Type B pancreatic cell (in vitro differentiated cells): ENCODE measurements at places on chromosomes 2 and 18. TPM values are rescaled to one million over a fixed set of nuclear protein-coding genes. Genes with fewer than 3 reads are reported as not detected.
A peak's percentile ranks its signal among the peaks of the same experiment; 100 is the strongest.

Gene PDK1
- total RNA-seq = 10.5 and 11.5 TPM in 2 replicates

GRCh38 chr18:9017167-9017904 is 85.2 kb upstream of the NDUFV2 start:
- no peak overlapping the region for H3K4me3 ChIP-seq
- H3K36me3 ChIP-seq = peaks cover 3% of the 10 kb centered on the region
- no peak for DNase-seq
- no peaks in the 10 kb centered on the region for H3K27me3 ChIP-seq
- H3K4me1 ChIP-seq = peaks cover 2% of the 10 kb centered on the region

- H3K4me3 ChIP-seq = peak overlapping the region; percentile 96
- no peak for DNase-seq
Observed at GRCh38 chr2:66439812-66440542, 5.1 kb downstream of the MEIS1 start.

Gene PIAS2
- 23.9 and 37.6 TPM in 2 replicates for total RNA-seq

Gene DCDC2C
- not detected in 2 replicates for total RNA-seq

GRCh38 chr2:209426432-209426831 is 2.6 kb downstream of the MAP2 start:
- peaks cover 17% of the 10 kb centered on the region for H3K27me3 ChIP-seq
- H3K36me3 ChIP-seq = no peaks in the 10 kb centered on the region

Gene SP140L
- 6.6 and 13.7 TPM in 2 replicates for total RNA-seq

DNA sequence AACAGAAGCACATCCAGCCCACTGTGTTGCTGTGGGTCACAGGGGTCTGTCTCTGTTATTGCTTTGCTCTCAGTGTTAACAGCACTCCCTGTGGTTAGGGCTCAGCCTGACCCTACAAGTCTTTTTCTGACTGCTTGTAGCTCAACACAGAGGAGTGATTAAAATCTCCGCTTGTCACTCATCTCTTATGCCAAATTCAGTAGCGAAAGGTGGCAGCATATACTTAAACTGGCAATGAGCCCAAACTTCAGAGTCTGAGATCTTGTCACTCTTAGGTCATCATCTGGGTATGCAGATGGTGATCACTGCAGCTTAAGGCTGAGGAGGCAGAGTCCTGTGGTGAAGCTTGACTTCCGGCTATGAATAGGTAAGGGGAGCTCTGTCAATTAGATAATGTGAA is 63.3 kb upstream of the CSRNP3 start:
- no peak overlapping the region for H3K4me3 ChIP-seq
- H3K36me3 ChIP-seq = no peaks in the 10 kb centered on the region
- H3K27me3 ChIP-seq = no peaks in the 10 kb centered on the region
- no peak overlapping the region for H3K27ac ChIP-seq

Gene PCGF1
- total RNA-seq = 30.1 and 32.8 TPM in 2 replicates

Gene MRPL30
- total RNA-seq = 25.1 and 38.4 TPM in 2 replicates

DNA sequence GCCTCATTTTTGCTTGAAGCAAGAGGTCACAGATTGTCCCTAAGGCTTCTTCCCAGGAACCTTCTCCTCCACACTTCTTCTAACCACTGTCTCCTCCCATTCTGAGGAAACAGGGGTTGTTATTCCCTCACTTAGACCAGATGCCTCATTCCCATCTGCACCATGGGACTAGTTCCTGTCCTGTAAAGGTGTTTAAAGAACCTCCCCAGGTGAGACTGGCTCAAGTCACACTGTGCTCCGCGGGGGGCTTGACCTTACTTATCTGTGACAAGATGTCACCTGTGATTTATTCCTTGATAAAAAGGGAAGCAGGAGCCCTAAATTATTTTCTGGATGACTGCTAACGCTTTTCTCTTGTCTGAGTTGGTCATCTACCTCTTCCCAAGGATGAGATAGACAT is 8.2 kb upstream of the CDH2 start:
- DNase-seq = no peak
- peaks cover 20% of the 10 kb centered on the region for H3K27me3 ChIP-seq
- H3K36me3 ChIP-seq = no peaks in the 10 kb centered on the region
- H3K4me3 ChIP-seq = no peak overlapping the region

Gene SKOR2
- total RNA-seq = 0.81 and 0.87 TPM in 2 replicates

- H3K36me3 ChIP-seq = no peaks in the 10 kb centered on the region
- no peak overlapping the region for H3K27ac ChIP-seq
- H3K4me1 ChIP-seq = no peaks in the 10 kb centered on the region
- H3K27me3 ChIP-seq = no peaks in the 10 kb centered on the region
- no peak for DNase-seq
Observed at GRCh38 chr18:68418881-68419280, 296.0 kb downstream of the TMX3 start.

DNA sequence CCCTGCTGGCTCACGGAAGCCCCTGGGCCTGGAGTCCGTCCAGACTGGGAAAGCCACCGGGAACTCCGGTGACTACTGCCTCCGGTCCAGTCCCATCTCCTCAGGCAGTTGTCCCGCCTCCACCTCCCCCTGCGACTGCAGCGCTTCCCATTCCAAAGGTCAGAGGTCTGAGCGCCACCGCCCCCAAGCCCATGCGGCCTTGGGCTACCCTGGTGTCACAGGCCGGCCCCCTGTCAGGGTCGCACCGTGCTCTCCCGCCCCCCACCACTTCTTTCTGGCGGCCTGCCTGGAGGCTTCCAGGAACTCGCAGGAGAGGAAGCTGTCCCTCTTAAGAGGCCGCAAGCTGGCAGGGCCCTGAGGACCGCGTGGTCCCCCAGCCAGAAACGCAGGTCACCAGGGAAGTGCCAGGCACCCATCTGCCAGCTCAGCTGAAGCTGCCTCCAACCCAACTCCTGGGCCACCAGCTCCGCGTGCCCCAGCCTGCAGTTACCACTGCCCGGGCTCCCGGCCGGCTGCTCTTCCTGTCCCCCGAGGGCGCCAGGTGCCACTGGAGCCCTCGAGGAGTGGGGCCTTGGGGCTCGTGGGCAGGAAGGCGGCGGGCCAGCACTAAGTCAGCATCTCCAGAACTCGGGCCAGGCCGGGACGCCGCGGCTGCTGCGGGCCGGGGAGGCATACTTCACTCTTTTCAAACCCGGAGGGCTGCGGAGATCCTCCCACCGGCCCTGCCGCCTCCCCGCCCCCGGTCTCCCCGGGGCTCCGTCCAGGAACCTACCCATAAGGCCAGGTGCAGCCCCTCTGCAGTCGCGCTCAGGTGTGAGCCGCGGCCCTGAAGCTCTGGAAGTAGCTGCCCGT is 83.3 kb upstream of the POMC start:
- peak overlapping the region; percentile 79 for H3K27ac ChIP-seq
- H3K36me3 ChIP-seq = peaks cover 41% of the 10 kb centered on the region
- H3K4me3 ChIP-seq = peak overlapping the region; percentile 91
- H3K27me3 ChIP-seq = no peaks in the 10 kb centered on the region

DNA sequence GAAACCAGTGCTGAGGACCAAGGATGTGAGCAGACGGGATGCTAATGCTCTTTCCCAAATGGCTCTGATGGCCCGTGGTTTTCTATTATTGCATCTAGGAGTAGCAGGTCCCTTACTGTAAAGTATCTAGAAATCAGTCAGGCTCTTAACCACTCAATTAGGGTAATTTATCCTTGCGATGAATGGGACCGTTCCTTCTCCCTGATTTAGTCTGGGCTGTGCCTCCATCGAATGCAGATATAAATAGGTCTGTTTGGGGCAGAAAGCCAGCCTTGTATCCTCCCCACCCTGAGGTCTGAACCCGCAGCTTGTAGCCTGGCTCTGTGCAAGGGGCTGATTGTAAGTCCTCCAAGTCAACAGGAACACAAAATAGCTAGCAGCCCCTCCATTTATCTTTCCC is 9.5 kb upstream of the SMARCAL1 start:
- peaks cover 33% of the 10 kb centered on the region for H3K27me3 ChIP-seq
- no peak overlapping the region for H3K4me3 ChIP-seq
- H3K36me3 ChIP-seq = no peaks in the 10 kb centered on the region
- no peaks in the 10 kb centered on the region for H3K4me1 ChIP-seq
- H3K27ac ChIP-seq = no peak overlapping the region
- no peak for DNase-seq

Gene FBLN7
- total RNA-seq = 4.2 and 9.5 TPM in 2 replicates

- H3K4me3 ChIP-seq = no peak overlapping the region
- no peak overlapping the region for H3K27ac ChIP-seq
- peaks cover 10% of the 10 kb centered on the region for H3K36me3 ChIP-seq
- peaks cover 30% of the 10 kb centered on the region for H3K4me1 ChIP-seq
- no peak for DNase-seq
Observed at GRCh38 chr2:221517696-221518151, 54.4 kb downstream of the EPHA4 start.

Gene CCDC74B
- total RNA-seq = 10.3 and 15.4 TPM in 2 replicates

DNA sequence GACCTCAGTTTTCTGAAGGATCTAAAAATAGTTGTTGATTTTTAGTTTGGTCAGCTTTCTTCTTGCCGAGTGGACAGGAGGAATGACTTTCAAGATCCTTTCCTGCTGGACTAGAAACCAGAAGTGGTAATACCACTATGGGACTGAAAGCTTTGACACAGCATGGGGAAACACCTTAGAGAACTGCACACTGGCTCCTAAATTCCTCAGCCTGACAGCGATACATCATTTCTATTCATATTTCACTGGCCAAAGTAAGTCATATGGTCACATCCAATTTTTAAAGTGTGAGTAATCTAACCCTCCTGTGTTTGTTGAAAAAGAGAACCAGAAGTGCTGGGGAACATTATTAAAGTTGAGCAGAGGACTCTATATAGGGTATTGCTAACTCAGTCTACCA is 244.7 kb upstream of the MMADHC start:
- H3K36me3 ChIP-seq = no peaks in the 10 kb centered on the region
- no peak for DNase-seq
- H3K4me1 ChIP-seq = peaks cover 13% of the 10 kb centered on the region
- H3K4me3 ChIP-seq = no peak overlapping the region

GRCh38 chr2:138964418-138964817 is 184.2 kb upstream of the NXPH2 start:
- no peaks in the 10 kb centered on the region for H3K27me3 ChIP-seq
- no peaks in the 10 kb centered on the region for H3K36me3 ChIP-seq
- no peaks in the 10 kb centered on the region for H3K4me1 ChIP-seq

Gene PLGLB1
- 1.5 and 6.4 TPM in 2 replicates for total RNA-seq

Gene FOXI3
- total RNA-seq = 1.1 and 2.2 TPM in 2 replicates

DNA sequence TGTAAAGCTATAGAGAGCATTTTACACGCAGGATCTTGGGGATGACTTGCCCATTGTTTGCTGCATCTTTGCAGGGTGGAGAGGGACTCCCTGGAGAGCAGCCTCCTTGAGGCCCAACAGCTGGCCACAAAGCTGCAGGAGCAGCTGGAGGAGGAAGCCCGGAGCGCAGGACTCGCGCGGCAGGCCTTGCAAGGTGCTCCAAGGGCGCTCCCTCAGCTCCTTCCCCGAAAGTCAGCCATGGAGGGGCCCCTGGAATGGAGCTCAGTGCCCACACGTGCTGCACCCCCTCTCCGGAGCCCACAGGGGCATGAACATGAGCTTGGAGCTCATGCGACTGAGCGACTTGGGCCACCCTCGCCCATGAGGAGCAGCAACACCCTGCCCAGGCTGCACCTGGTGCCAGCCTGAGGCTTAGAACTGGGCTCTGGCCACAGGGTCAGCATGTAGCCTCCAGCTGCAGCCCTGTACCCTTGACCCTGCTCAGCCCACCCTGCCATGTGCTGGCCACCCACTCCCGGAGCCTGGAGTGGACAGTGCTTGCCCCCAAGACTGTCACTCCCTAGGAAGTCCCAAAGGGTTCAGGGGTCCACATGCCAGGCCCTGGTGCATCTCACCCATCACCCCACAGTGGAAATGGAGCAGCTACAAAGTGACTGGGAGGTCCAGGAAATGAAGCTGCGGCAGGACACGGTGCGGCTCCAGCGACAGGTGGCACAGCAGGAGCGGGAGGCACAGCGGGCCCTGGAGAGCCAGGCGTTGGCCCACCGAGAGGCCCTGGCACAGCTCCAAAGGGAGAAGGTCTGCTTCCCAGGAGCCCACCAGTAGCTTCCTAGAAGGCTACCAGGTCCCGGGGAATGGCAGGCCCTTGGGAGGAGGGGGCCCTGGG is 43.0 kb downstream of the CROCC2 start:
- no peak overlapping the region for H3K4me3 ChIP-seq
- H3K4me1 ChIP-seq = peaks cover 15% of the 10 kb centered on the region
- no peaks in the 10 kb centered on the region for H3K27me3 ChIP-seq
- no peak overlapping the region for H3K27ac ChIP-seq

Gene ACTR3
- total RNA-seq = 175 and 217 TPM in 2 replicates

Gene NYAP2
- 0.46 and 1.00 TPM in 2 replicates for total RNA-seq

DNA sequence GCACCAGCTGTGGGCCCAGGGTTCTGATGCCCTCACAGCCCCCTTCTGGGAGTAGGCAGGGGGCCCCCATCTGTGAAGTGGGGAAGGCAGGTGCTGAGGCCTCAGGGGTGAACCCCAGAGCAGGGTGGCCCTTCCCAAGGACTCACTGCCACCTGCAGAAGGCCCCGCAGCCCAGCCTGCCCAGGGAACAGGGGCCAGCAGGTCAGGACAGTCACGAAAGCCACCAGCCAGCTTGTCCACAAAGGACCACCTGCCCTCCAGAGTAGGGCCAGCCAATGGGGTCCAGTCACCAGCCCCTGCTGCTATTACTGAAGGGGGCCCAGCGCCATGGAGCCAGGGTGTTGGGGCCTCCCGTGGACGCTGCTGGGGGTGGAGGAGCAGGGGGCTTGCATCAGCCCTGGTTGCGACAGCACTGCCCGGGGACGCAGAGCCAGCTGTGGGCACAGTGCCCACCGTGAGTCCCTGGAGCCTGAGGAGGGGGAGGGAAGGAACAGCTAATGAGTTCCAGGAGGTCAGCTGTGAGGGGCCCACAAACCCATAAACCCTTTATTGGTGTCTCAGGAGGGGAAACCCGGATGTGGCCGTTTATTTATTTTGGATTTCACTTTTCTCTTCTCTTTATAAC is 11.5 kb upstream of the SNED1 start:
- no peaks in the 10 kb centered on the region for H3K36me3 ChIP-seq
- peaks cover 6% of the 10 kb centered on the region for H3K27me3 ChIP-seq
- H3K4me1 ChIP-seq = peaks cover 4% of the 10 kb centered on the region

GRCh38 chr2:197847651-197848401 is 43.4 kb downstream of the PLCL1 start:
- no peak overlapping the region for H3K27ac ChIP-seq
- H3K27me3 ChIP-seq = peaks cover 3% of the 10 kb centered on the region
- no peaks in the 10 kb centered on the region for H3K4me1 ChIP-seq

Gene CHMP3
- 76.4 and 114 TPM in 2 replicates for total RNA-seq

DNA sequence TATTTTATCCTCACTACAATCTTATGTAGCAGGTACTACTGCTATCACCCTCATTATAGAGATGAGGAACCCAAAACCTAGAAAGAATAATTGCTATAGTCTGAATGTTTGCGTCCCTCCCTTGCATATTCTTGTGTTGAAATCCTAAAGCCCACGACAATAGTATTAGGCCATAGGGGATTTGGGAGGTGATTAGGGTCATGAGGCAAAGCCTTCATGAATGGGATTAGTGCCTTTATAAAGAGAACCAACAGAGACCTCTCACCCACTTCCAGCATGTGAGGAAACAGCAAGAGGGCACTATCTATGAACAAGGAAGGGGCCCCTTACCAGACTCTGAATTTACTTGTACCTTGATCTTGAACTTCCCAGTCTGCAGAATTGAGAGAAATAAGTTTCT is 500.3 kb upstream of the FAM98A start:
- H3K36me3 ChIP-seq = no peaks in the 10 kb centered on the region
- H3K27me3 ChIP-seq = peaks cover 4% of the 10 kb centered on the region
- no peak overlapping the region for H3K27ac ChIP-seq
- H3K4me3 ChIP-seq = no peak overlapping the region
- no peaks in the 10 kb centered on the region for H3K4me1 ChIP-seq
- no peak for DNase-seq
